ENCODE measurements at places on chromosomes 7 and 10.

- no peak for DNase-seq
Measured at GRCh38 chr10:24382596-24382978, 173.6 kb downstream of the KIAA1217 start.

DNA sequence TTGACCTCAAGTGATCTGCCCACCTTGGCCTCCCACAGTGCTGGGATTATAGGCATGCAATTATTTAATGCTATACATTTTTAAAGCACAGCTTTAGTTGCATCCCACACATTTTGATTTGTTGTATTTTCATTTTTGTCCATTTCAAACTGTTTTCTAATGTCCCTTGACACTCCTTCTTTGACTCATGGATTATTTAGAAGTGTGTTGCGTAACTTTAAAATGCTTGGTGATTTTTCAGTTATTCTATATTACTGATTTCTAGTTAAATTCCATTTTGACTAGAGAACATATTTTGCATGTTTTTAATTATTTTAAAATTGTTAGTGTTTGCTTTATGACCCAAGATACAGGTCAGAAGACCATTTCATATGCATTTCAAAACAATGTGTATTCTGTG, 28.8 kb downstream of the EVX1 start:
- DNase-seq: no peak

- DNase-seq: no peak
Measured at GRCh38 chr7:139451638-139452037, 31.8 kb downstream of the KLRG2 start.

DNA sequence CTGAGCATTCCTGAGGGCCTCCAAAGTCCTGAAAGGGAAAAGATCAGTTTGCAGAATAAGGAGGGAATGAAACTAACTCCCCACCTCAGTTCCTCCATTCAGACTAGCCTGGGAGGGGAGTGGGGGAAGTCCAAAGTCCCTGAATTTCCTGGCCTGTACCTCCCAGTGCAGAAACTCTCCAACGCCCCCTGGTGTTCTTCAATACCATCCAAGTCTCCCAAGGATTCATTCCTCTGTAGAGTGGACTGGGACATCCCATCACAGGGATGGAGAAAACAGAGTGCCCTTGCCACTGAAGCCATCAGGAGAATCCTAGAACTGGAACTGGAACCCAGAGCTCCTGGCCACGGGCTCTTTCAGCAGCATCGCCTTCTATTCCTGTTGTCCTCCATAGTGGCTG, 1.6 kb upstream of the COL13A1 start:
- DNase-seq: no peak

DNA sequence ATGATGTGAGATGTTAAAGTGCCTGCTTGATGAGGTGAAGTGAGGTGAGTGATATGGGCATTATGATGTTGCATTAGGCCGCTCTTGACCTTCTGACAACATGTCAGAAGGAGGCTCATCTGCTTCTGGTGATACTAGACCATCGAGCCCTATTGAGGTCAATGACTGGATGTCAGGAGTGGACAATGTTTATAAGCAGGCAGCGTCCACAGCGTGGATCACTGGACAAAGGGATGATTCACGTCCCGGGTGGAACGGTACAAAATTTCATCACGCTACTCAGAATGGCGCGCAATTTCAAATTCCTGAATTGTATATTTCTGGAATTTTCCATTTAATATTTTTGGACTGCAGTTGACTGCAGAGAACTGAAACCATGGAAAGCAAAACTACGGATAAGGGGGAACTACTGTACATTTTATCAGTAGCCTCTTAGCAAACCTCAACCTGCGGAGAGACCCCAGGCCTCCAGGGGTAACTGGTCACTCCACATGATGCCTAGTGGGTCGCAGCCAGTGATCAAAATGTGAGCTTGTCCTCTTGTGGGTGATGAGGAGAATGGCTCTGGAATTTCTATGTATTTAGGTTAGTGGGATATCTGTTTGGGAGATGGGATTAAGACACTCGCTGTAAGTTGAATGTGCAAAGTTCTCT, 5.7 kb upstream of the ZCCHC24 start:
- no peak for DNase-seq

- no peak for DNase-seq
Measured at GRCh38 chr7:22680482-22680911, 46.5 kb upstream of the IL6 start.

DNA sequence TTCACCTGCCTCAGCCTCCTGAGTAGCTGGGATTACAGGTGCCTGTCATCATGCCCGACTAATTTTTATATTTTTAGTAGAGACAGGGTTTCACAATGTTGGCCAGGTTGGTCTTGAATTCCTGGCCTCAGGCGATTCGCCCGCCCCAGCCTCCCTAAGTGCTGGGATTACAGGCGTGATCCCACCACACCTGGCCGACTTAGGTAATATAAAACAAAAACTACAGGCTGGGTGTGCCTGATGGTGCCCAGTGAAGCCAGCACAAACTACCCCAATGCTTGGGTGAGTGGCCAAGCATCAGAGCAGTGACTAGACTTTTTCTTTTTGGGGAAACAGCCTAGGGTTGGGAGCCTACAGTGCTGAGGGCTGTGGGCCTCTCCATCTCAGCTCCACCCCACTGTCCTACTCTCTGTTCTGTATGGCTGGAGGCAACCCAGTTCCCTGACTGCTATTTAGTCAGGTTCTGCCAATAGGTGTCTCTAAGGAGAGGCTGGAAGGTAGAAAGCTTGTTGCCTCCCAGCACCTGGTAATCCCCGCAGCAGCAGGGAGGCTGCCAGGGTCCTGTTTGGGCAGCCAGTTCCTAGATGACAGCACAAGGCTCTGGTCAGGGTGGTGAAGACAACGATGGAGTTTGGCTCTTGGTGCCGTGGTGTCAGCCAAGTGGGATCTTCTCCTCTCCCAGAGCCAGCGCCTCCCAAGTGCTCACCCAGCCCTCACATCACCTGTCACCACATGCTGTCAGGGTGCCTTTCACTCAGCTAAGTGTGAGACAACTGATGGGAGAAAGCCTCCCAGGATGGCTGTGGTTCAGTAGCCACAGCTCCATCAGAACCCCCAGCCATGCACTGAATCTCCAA, 10.4 kb upstream of the NACAD start:
- DNase-seq: no peak

DNA sequence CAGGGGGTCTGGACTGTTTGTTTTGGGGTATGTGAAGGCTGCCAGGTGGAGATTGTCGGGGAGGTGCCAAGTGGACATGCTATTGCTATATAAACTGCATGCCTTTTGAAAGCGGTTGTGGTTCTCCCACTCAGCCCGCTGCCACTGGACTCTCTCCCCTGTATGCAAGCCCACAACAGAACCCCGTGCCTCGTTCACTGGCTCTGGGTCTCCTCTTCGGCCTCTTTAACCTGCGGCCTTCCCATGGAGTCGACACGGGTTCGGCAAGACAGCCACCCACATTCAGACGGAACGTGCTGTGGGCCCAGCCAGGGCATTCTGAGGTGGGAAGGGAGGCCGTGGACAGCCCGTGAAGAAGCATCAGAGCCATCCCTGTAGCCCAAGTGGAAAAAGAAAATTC, 50.3 kb downstream of the SVIL start:
- no peak for DNase-seq
